SW 1271 (cell line): ENCODE measurements at places on chromosomes 5 and 9.
A peak's percentile ranks its signal among the peaks of the same experiment; 100 is the strongest.

DNA sequence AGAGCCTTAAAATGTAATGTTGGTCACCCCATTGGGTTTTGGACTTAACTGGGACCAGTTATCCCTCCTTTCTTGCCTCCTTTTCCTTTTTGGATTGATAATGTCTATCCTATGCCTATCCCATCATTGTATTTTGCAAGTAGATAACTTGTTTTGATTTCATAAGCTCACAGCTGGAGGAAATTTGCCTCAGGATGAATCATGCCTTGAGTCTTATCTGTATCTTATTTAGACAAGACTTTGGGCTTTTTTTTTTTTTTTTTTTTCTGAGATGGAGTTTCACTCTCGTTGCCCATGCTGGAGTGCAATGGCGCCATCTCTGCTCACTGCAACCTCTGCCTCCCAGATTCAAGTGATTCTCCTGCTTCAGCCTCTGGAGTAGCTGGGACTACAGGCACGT lies 443.3 kb downstream of the DNAH5 start:
- DNase-seq: no peak

DNA sequence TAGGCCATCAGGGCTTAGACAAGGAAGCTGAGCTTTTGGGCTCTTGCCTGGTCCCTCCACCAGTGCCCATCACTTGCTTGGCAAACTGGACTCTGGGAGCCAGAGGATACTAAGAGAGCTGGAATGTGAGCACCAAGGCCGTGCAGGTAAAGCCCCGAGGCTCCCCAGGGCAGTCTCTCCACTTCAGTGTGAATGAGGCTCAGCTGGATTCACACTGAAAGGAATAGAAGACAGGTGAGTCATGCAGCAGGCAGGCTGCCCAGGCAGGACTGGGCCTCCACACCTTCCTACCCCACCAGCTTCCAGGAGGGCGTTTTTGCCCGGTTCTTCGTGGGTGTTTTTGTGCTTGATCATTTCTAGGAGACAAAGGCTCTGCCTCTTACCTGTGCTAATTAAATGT lies 7.3 kb upstream of the CTSV start:
- DNase-seq: peak; percentile 15

DNA sequence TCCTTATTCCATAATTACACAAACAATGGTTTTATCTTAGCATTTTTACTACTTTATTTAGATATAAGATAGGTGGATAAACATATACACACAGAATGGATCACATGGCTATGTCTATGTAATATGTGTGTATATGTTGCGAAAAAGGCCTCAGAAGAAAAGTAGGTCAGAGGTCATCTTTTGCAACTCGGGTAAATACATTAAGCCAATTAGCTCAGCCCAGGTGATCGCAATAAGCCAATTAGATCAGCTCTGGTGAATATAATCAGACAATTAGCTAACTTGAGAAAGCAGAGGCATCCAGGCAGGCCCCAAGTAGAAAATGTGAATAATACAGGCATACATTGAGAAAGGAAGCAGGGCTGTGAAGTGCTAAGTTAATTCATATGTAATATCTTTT lies 24.3 kb downstream of the SLCO4C1 start:
- no peak for DNase-seq

DNA sequence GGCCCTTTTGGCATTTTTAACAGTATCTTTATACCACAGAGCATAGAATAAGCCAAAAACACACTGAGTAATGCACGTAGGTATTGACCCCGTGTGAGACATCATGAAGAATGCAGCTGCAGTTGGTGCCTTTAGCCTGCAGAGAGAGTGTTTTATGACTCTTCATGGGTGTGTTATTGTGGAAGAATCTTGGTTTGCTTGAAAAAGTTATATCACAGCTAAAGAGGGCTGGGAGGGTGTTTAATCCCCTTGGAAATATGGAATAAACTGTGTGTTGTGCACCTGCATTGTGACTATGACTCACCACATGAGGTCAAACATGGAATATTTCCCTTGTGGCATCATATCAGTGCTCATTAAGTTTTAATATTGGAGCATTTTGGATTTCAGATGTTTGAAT lies 458.7 kb downstream of the CDH9 start:
- no peak for DNase-seq

DNA sequence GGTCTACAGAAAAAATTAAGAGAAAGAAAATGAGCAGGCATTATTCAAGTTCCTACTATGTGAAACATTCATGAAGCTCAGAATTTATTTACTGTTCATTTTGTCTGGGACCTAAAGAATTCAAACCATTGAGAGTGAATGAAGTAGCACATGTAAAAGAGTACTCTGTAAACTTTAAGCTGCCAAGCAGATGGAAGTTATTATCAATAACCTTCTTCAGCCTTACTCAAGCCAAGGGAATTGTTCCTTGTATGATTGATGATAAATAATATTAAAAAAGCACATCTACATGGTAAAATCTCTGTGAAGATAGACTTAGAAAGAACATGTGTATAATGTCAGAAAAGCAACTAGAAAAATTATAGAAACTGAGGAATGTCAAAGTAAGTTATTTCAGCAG lies 17.8 kb upstream of the GLIS3 start:
- DNase-seq: no peak

DNA sequence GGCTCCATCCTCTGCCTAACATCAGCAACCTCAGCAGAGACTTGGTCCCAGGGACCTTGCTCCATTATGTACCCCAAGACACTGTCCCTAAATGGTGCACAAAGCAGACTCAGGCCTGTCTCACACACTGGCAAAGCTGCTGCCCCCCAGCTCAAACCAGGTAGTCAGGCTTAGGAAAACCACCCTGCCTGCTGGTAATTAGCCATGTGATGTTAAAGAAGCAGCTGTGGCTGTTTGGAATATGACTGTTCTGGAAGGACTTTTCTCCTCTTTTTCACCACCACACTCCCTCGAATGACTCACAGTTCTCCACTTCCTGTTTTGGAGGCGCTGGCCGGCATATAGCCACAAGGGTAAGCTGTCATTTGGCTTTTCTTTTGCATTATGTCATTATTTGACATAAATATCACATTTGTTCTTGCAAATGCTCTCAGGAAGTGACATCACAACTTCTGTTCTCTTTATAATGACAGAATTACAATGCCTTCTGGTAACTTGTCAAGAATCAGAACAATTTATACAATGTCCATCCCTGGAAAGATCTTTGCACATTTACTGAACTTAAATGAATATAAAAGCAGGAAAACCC lies 113.9 kb downstream of the SUSD1 start:
- peak; percentile 83 for DNase-seq

GRCh38 chr5:3353561-3353960 lies 242.1 kb upstream of the IRX1 start:
- DNase-seq: no peak

- DNase-seq: no peak
Measured at GRCh38 chr9:38689678-38690077, 30.3 kb downstream of the FAM240B start.

- no peak for DNase-seq
Measured at GRCh38 chr5:43336159-43336558, 22.9 kb upstream of the HMGCS1 start.

DNA sequence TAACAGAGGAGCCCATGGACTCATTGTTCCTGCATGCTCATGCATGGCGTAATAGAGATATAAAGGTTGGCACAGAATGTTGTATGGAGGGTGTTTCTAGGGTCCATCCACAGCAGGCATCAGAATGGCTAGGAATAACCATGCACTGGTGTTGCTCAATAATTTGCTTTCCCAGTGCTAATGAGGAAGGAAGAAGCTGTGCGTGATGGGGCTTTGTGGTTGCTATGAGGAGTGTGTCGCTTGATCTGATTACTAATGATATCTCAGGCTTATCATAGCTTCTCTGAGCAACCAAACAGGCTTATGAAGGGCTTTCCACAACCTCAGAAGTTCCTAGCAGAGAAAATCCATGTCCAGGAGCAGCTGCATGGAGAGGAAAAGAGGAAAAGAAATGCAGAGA lies 151.3 kb upstream of the TRPC7 start:
- DNase-seq: no peak

GRCh38 chr9:84310883-84311282 lies 29.7 kb downstream of the SLC28A3 start:
- DNase-seq: no peak

- peak; percentile 21 for DNase-seq
Measured at GRCh38 chr5:122907276-122907675, 61.9 kb downstream of the SNX24 start.

DNA sequence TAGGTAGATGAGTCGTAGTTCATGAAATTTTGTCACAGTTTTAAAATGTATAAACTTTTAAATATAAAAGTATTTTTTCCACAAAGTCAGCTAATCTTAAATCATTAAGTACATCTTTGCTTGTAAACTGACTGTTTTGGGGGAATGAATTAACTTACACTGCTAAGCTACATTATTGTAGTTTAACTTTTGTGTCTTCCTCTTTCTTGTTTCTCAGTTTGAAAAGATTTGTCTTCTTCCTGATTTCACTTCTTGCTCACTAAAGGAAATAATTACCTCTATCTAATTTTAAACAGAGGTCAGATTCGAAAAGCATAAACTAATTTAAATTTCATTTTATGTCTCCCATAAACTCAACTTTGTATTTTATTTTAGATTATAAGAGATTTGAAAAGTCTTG lies 5.7 kb downstream of the NIPSNAP3B start:
- DNase-seq: no peak

DNA sequence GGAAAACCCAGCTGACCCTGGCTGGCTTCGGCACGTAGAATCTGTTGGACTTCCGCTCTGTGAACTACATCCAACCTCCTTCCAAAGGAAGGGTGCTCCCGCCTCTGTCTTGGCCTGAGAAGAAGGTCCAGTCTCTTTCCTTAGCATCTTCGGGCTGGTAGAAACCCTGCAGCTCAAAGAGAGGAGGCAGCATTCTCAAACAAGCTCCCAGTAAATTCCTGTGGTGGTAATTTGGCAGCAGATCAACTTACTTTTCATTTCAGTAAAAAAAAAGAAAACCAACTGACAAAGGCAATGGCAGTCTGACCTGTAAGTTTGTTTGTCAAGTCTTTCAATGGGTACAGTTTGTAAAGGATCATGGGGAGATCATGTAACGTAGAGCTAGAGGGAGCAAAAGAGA lies 176.7 kb downstream of the MED10 start:
- DNase-seq: no peak

DNA sequence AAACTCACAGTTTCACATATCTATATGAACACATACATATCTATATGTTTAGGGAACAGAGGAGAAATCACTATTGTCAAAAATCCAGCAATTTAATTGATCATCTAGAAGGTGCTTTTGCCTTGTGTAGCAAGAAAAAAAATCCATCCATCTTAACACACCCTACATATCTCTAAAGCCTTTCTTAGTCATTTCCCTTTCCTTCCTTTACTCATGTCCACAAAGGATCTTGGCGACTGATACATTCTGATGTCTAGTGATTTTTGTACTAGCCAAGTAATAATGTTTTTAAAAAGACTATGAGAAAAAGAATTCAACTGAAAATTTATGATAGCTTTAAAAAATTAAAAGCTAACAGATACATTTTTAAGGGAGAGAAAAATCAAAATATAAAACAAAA lies 22.5 kb downstream of the ZDHHC21 start:
- no peak for DNase-seq

GRCh38 chr9:113828221-113828620 lies 47.9 kb upstream of the ZNF618 start:
- DNase-seq: peak; percentile 14

GRCh38 chr9:21015129-21015815 lies 16.2 kb downstream of the HACD4 start:
- no peak for DNase-seq

DNA sequence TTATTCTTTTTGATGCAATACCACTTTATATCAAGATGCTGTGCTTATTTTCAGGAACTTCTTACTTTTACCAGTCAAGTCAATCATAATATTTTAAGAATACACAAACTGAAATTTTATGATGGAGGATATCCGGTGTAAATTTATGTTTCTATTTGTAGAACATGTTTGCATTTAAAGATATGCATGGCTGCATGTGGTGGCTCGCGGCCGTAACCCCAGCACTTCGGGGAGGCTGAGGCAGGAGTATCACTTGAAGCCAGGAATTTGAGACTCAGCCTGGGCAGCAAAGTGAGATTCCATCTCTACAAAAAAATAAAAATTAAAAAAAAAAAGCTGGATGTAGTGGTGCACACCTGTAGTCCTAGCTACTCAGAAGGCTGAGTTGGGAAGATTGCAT lies 73.5 kb upstream of the ALDH1A1 start:
- no peak for DNase-seq

- DNase-seq: peak; percentile 38
Measured at GRCh38 chr9:119963258-119963797, 594.1 kb upstream of the BRINP1 start.

DNA sequence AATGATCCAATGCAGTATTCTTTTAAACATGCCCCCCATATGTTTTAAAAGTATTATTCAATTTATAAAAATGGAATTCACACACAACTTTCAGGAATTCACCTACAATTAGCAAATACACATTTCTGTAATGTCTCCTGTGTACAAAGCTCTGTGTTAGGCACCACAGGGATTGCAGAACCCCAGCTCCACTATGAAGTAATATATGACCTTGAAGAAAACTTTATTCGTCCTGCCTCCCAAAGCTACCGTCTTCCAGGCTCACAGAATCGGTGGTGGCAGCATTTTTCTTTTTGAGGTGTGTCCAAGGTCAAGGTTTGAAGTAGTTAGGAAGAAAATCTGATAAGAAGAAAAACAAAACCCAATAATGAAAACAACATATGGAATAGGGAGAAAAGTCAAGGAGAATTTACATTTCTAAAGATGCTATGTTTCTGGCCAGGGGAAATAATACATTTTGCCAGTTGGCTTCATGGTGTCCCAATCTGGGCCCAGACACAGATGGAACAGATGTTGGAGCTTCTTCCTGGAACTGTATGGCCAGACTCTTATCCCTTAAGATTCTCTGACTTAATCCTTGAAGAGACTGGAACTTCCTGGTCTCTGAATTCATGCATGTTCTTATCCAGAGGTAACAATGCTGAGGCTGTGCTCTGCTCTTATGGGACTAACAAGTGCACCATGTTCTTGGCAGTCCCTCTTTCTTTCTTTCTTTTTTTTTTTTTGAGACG lies 22.0 kb upstream of the LVRN start:
- no peak for DNase-seq

- DNase-seq: no peak
Measured at GRCh38 chr5:140118302-140118936, 4.5 kb downstream of the PURA start.

GRCh38 chr9:72880821-72881220 lies 72.0 kb downstream of the ALDH1A1 start:
- no peak for DNase-seq

DNA sequence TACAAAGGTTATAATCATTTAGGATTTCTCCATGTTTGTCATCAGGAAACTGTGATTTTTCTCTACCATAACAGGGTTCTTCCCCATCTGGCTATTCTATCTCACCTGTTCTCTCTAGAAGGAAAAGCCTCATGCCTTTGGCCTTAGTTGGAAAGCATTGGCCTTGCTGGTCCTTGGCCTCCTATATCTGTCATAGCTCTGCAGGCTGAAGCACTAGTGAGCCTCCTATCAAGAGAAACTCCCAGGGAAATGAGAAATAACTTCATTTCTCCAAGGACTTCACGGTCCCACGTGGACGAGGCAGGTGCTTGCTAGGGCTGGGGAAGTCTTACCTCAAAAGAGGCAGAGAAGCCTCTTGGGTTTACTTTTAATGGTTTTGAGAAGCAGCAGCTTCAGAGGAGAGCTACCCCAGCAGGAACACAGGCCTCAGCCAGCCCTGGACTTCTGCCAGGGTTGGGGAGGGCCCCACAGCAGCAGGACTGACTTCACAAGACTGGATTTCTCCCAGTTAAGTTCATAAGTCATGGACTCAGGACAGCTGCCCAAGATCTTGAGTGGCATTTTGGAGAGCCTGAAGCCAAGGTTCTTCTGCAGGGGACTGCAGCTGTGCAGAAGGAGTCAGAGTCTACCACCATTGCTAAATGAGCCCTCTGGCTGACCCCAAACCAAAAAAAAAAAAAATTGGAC lies 15.8 kb upstream of the PSAT1 start:
- no peak for DNase-seq

- DNase-seq: no peak
Measured at GRCh38 chr9:129010267-129010975, 17.7 kb downstream of the SH3GLB2 start.
